ENCODE measurements at places on chromosomes 12 and 14.

GRCh38 chr14:93113678-93114067, 2.1 kb downstream of the ITPK1 start:
- DNase-seq, result no peak

DNA sequence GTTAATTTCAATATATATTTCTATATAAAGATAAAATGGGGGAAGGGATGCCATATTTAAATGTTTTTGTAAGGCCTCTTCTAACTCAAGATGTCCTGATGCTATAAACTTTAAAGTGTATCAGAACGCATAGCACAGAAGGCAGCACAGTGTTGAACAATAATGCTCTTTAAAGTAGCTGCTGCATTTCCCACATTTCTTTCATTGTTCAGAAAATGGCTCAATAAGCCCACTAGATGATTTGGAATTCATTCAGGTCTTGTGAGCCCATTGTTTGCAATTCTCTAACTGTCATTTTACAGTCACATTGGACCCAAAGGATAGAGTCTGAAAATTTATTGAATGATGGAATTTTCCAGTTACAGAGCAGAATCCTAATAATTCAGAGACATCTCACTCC, 64.0 kb upstream of the PCED1B start:
- DNase-seq, result no peak

DNA sequence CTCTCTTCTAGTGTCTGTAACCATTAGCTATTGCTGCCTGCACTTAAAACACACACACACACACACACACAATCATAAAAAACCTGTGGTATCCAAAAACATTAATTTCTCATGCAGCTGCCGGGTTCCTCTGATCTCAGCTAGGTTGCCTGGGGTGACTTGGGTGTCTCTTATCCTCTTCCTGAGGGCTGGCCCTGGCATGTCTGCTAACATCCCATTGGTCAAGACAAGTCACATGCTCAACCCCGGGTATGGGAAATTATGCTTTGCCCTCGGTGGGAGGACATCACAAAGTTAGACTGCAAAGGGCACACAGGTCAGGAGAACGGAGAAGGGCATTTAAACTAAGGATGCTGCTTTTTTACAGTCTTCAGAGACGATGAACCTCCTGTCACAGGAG, 55.7 kb downstream of the TRPV4 start:
- peak; percentile 38 for DNase-seq

DNA sequence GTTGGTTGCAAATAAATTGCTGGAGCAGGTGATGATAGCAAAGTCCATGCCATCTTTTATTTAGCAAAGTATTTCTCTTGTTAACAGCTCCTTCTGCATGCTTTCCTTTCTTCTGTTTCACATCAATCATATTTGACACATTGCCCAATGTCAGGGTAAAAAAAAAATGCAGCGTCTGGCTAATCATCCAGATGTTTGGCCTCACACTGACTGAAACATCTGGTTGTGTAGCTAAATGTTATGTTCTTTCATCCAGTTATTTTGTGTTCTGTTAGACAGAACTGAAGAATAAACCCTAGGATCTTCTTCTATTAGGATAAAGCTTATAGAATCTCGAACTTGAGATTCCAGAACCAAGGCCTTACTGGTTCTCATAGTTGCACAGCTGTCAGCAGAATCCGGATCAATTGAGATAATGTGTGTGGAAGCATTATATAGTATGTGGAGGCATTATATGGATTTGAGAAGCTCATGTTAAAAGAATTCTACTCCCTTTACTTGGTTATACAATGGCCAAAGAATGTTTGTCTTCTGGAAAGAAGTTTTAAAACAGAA, 859.2 kb downstream of the DIO2 start:
- DNase-seq, result no peak

DNA sequence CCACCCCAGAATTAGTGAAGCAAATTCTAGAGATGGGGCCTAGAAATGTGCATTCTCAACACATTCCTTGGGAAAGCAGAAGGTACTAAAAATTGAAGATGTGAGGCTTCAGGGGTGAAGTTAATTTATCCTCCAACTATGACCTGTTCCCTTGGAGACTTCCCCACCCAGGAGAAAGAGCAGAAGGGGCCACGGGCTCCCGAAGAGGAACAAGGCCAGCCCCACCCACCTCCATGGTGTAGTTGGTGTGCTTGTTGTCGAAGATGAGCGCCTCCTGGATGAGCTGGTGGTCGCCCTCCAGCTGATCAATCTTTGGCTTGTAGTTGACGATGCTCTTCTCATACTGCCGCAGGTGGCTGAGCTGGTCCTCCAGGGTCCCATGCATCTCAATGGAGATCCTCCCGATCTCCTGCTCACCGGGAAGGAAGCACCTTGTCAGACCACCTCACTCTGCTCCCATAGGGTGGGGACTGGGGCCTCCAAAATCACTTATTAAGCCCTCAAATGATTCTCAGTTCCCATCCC, 87.8 kb upstream of the ZFP36L1 start:
- no peak for DNase-seq

GRCh38 chr12:127054531-127054930, 1212.4 kb upstream of the TMEM132C start:
- no peak for DNase-seq

DNA sequence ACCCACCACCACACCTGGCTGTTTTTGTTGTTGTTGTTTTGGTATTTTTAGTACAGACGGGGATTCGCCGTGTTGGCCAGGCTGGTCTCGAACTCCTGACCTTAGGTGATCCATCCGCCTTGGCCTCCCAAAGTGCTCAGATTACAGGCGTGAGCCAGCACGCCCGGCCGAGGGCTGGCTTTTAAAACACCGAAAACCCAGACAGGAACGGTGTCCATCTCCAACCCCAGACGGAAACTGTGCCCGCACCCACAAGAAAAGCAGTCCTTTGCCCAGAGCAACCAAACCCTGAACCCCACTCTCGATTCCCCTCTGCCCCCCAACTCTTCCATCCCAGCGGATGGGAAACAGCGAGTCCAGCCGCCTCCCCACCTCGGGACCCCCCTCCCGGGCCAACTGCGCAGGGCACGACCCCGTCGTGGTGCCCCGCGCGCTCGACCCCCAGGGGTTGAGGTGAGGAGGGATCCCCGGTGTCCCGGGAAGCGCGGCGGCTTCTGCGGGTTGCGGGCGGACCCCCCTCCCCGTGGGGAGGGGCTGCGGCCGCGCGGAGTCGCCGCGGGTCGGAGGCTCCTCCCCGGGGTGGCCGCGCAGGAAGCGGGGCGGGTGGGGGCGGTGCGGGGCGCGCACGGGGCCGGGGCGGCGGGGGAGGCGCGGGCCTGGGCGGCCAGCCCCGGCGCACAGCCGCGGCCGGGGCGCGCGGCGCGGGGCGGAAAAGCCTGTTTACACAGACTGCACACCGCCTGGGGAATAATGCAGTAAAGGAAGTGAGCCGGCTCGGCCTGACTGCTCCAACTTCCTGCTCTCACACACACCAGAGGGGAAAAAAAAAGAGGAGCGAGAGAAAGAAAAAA, at the start of gene ELK3:
TSS of gene ELK3 (plus strand) at position 651 of the 851 bp plus-strand sequence.
- peak; percentile 66 for DNase-seq
